ENCODE measurements at places on chromosomes 5 and 9.
A peak's percentile ranks its signal among the peaks of the same experiment; 100 is the strongest.

DNA sequence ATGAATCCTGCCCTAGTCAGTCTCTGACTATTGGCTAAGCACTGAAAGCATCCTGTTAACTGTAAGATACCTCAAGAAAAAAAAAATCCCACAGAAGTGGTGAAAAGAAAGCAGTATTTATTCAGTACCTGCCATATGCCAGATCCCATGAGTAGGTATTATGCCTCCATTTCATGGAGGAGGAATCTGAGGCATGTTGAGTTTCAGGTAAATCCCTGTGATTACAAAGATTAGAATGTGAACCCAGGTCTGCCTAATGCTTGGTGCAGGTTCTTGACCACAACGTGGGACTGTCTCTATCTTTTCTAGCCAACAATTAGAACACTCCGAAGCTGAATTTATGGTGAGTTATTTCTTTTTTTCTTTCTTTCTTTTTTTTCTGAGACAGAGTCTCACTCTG, 30.9 kb downstream of the SH3RF2 start:
- DNase-seq = no peak

DNA sequence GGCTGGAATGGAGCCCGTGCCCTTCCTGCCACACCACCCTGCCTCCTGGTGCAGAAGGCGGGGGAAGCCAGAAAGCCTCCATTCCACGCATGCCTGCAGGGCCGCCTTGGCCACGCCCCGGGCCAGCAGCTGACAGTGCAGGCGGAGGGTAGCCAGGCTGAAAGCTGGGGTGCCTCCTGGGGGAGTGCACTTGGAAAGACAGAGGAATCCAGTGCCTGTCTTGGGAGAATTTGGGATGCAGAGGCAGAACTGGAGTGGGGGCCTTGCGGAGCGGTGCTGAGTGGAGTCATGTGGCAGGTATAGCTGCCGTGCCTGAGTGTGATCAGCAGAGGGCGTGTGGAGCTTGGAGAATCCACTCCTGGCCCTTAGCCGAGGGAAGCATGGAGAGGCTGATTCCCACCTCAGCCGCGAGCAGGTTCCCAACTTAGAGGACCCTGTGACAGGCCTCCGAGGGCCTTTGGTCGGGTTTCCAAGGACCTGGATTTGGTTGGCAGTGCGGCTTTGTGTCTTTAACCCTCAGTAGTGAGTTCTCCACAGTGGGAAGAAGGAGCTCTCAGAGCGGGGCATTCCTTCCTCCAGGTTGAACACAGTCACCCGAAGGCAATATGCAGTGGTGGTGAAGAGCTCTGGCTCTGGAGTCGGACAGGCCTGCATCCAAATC, 9.1 kb upstream of the URM1 start:
- peak; percentile 74 for DNase-seq

GRCh38 chr5:40017135-40017534, 592.4 kb upstream of the DAB2 start:
- DNase-seq = no peak

- DNase-seq = no peak
These were observed 369.5 kb downstream of the TAF11L14 start for GRCh38 chr5:18003784-18004183.

GRCh38 chr5:133405275-133406034, 206.9 kb downstream of the FSTL4 start:
- DNase-seq = no peak

DNA sequence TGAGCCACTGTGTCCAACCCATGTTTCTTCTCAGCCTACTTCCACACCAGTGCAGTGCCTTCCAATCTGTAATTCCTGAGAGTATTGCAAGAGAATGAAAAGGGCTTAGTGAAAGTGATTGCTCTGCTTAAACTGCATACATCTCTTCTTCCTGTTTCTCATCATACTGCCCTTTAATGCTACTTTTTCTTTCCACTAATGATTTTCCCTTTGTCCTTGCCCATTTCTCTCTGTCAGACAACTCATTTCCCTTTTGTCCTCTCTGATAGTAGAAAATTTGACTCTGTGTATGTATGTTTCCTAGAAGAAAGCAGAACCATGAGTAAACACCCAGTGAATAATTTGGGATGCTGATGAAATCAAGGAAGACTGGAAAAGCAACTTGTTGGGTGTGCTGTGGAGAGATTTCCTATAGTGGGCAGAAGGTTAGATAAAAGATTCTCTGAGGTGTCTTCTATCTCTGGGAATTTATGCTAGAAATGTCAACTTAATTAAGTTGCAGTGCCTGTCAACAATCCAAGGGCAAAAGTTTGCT, 102.2 kb upstream of the CHD1 start:
- DNase-seq = peak; percentile 45

DNA sequence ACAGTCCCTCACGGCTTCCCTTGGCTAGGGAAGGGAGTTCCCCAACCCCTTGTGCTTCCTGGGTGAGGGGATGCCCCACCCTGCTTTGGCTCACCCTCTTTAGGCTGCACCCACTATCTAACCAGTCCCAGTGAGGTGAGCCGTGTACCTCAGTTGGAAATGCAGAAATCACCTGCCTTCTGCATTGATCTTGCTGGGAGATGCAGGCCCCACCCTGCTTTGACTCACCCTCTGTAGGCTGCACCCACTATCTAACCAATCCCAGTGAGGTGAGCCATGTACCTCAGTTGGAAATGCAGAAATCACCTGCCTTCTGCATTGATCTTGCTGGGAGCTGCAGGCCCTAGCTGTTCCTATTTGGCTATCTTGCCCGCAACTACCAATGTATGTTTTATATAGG, 44.7 kb downstream of the CCL28 start:
- no peak for DNase-seq

DNA sequence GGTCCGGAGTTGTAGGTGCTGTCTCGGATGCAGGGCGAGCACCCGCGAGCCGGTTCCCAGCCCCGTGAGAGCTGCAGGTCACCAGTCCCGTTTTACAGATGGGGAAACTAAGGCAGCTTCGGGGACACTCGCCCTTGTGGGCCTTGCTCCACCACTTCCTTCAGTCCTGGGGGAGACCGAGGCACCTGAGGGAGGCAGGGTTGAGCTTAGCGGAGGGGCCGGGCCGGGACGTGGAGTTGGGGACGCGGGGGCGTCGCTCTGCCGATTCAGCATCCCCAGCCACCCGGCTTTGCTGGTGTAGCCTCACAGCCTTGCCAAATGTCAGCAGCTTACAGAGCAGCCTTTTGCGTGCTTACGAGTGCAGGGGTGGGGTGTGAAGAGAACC, 530 bp downstream of the BBLN start:
- DNase-seq = peak; percentile 32

DNA sequence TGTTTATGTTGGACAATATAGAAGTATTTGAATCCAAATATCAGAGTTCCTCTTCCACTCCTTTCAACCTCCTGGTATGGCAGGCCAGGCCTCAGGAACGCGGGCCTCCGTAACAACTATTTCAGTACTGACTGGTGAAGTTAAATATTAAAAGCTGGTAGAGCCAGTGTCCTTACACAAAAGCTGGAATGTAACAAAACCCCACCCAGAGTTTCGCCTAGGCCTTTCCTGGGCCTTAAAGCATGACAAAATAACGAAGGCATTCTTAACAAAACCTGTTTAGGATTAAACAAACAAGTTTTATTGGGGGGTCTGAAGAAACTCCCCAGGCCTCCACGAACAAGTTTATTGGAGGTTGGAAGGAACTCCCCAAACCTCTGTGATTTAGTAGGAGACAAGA, 61.6 kb upstream of the GNE start:
- DNase-seq = no peak

GRCh38 chr9:138060881-138061280, 183.3 kb downstream of the CACNA1B start:
- no peak for DNase-seq
